T1000 (cell line): ENCODE measurements at places on chromosomes 7 and 10.

DNA sequence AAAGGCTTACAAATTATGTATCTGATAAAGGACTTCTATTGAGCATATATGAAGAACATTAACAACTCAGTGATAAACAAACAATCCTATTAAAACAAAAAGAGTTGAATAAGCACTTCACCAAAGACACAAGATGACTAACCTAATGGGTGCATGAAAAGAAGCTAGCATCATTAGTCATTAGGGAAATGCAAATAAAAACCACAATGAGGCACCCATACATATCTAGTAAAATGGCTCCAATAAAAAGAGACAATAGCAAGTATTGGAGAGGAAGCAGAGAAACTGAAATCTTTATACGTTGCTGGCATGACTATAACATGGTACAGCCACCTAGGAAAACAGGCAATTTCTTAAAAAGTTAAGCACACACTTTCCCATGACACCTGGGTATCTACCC, 77.6 kb upstream of the ZMIZ1 start:
- DNase-seq: no peak

DNA sequence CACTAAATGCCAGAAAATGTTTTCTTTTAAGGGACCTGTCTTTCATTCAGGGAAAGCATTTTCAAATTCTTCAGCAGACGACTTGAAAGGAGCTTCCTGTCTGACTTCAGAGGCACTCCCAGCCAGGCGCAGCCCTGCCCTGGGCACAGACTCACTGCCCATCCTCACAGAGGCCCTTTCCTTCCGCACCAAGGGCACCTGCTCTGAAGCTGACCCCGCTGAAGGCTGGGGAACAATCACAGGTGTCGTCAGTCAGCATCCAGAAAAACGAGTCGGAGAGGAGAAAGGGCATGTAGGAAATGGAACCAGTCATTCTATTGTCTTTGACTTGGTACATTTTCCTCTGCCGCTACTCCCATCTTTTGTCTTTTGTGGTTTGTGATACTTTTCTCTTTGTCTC, 125.3 kb upstream of the PARD3 start:
- DNase-seq: no peak

DNA sequence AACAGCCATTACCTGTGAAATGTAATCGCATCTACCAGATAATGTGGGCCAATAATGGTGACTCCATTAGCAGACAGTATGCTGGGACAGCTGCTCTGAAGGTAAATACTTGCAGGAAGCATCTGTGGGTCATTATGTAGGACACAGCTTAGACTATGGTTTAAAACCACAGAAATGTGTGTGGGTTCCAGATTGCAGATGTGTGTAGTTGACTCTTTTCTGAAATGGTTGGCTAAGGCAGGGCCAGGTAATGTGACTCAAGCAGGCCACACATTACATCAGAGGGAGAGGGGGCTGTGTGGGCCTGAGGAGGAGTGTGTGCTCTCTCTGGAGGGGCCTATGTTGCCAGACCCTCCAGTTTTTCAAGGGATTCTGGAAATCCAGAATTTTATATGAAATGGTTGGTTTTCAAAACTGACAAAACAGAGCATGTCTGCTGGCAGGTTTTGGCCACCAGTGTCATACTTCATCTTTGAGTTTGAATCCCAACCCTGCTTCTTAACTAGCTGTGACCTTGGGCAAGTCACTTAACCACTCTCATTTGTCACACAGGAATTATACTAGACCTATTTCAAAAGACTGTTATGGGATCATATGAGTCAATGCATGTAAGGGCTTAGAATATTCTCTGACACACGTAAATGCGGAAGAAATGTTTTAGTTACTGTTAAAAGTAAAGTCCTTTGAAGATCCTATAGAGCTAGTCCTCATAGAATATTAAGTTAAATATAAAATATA, 64.5 kb downstream of the MCMBP start:
- no peak for DNase-seq

DNA sequence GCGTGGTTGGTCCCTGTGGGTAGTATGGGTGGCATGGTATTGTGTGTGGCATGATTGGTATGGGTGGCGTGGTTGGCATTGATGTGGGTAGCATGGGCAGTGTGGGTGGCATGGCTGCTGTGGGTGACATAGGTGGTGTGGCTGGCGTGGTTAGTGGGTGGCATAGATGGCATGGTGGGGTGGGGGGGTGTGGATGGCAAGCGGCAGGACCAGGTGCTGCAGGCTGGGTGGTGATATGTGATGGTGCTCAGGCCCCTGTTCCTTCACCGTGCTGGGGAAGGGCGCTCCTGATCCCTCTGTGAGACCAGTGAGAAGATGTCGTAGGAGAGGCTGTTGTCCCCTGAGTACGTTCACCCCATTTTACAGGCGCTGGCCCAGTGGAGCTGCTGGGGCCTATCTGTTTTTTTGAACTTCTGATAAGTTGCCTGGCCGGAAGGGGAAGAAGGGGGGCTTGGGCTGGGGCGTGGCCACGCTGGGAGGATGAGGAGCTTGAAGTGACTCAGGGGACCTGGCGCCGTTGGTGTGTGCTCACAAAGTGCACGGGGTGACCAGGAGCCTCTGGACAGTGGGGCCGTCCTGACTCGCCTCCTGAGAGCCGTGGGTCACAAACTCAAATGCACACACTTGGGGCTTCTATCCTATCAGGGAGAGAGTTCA, 17.5 kb downstream of the INPP5A start:
- DNase-seq: no peak

- no peak for DNase-seq
Measured at GRCh38 chr7:159034394-159034793, 110.3 kb downstream of the VIPR2 start.
